Suprapubic skin (tissue), 4 donors: ENCODE measurements at places on chromosomes 13 and 19.
A peak's percentile ranks its signal among the peaks of the same experiment; 100 is the strongest.

- no peak for DNase-seq
Observed at GRCh38 chr13:69300131-69300530, 807.5 kb upstream of the ATXN8OS start.

GRCh38 chr13:25977216-25977615 is 74.6 kb downstream of the SHISA2 start:
- DNase-seq: no peak

- DNase-seq: no peak
Observed at GRCh38 chr13:20369886-20370361, 137.8 kb upstream of the GJB6 start.

DNA sequence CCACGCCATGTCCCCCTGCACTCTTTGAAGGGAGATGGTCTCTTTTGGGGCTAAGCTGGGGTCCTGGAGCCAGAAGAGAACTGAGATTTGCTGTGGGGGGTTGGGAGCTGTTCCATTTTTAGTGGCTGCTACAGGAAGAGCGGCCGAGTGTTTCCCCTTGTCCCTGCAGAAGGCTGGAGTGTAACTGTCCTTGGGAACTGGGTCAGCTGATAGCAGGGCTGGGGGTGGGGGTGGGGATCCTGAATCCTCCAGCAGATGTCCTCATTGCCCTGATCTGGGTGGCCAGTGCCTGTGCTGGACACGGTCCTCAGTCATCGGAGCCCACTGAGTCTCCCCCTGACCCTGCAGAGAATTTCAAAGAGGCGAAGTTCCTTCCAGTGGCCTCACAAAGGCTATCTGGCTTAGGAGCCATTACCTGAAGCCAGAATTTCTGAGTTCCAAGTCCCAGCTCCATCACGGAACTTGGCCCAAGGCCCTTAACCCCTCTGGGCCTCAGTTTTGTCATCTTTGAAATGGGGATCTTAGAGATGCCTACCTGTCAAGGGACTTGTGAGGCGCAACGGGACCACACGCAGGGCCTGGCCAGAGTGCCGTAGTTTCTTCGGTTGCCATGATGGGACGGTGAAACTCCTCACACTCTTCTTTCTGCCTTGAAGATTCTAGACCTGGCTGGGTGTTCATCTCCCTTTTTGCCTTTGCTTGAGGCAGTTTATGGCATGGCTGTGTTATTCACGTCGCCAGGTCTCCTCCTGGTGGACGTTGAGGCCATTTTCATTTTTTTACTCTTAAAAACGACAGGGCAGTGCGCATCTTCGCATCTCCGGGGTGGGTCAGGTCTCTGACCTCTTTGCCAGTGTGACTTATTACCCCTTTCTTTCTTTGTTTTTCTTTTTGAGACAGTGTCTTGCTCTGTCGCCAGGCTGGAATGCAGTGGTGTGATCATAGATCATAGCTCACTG is 51.9 kb downstream of the DNM2 start:
- no peak for DNase-seq

DNA sequence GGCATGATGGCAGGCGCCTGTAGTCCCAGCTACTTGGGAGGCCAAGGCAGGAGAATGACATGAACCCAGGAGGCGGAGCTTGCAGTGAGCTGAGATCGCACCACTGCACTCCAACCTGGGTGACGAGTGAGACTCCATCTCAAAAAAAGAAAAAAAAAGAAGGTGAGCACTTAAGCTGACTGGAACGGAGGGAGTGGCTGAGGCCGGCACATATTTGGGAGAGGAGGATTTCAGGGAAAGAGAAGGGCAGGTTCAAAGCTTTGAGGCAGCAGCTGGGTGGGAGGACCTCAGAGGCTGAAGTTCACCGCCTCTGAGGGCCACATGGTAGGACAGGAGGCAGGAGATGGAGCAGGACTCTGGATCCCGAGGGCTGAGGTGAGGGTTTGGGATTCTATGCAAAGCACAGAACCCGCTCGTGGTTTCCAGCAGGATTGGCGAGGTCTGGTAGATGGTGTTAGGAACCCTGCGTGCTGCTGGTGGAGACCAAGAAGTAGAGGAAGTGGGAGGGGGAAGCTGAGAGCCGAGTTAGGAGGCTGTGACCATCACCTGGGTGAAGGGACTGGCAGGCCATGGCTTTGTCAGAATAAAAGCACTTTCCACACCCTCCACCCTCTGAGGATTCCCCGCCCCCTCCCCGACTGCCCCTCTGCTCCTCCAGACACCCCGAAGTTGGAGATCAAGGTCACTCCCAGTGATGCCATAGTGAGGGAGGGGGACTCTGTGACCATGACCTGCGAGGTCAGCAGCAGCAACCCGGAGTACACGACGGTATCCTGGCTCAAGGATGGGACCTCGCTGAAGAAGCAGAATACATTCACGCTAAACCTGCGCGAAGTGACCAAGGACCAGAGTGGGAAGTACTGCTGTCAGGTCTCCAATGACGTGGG is 8.4 kb downstream of the CD22 start:
- no peak for DNase-seq

- no peak for DNase-seq
Observed at GRCh38 chr19:22422211-22422610, at the start of gene ZNF98. Gene ZNF98, minus strand, starts transcription at chr19:22422346. Its CDS starts 122 bp downstream, at chr19:22422224.

DNA sequence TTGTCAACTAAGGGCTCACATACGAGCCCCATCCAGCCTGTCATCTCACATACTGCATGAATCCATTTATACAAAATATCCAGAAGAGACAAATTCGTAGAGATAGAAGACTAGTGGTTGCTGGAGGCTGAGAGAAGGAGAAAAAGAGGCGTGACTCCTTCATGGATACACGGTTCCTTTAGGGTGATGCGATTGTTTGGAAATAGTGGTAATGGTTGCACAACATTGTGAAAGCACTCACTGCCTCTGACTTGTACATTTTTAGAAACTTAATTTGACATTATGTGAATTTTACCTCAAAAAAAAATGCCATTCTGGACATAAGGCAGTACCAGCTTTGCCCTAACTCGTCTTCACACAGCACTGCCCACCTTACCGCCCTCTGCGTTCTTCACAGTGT is 27.3 kb downstream of the IGFL1 start:
- no peak for DNase-seq

GRCh38 chr19:33458807-33459206 is 62.8 kb downstream of the PEPD start:
- DNase-seq: peak; percentile 47

DNA sequence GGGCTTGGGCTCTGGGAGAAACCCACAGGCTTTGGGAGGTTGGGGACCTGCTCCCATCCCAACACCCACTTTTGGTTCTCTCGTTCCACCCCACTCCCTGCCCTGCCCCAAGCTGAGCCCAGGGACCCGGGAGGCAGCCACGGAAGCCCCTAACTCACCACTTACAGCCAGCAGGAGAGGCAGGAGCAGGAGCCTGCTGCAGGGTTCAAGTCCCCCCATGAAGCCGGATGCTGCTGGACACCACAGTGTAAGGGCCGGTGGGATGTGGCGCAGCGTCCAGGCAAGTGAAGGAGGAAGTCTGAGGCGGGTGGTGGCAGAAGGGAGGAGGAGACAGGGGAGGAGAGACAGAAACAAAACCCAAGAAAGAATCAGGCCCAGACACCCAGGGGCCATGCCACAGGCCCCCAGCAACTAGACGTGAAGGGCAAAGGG is at the start of gene TYROBP:
Gene TYROBP (minus strand): TSS at position 286 of the 432 bp plus-strand sequence. CDS start 67 bp downstream, at position 219.
- DNase-seq: no peak

DNA sequence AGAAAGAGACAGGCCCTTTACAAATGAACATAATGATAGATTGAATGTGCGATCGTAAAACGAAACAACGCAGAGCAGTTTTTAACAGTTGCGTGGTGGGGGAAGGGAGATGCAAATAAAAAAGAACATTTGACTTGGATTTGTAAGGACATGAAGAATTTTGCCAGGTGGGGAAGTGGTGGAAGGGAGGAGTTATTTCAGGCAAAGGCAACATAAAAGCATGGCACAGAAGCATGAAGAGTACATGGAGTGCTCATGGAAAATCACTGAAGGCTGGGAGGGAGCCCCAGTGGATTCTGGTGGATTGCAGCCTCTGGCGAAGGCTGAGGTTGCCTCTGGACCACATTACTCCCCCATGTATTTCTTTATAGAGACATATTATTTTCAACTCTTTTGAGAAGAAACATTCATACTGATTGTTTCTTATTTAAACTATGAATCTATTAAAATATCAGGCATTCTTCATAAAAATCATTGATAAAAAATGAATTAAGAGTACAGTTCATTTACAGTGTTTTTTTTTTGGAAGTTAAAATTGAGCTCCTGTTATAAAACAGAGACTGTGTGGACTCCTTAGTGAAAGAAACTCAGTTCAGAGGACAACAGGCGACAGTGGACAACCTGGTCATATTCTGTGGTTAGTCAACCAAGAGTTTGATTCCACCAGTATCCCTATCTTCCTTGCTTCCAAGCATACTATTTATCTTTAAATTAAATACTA is 57.5 kb downstream of the STARD13 start:
- no peak for DNase-seq

DNA sequence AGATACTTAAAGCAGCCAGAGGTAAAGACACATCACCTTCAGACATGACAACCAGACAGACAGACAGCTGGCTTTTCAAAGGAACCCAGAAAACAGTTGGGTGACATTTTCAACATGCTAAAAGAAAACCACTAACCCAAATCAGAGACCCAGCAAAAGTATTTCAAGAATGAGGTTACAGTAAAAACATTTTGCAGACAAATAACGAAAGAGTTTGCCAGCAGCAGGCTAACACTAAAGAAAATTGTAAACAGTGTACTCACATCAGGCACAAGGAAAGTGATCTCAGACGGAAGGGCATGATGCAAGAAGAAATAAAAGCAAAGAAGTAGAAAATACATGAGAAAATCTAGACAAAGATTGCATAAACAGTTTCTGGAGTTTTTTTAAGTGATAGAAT is 46.4 kb downstream of the AP1M1 start:
- no peak for DNase-seq

GRCh38 chr19:14505488-14506239 is 9.7 kb upstream of the GIPC1 start:
- DNase-seq: peak; percentile 78

GRCh38 chr13:99565478-99566124 is 64.3 kb downstream of the TM9SF2 start:
- no peak for DNase-seq

DNA sequence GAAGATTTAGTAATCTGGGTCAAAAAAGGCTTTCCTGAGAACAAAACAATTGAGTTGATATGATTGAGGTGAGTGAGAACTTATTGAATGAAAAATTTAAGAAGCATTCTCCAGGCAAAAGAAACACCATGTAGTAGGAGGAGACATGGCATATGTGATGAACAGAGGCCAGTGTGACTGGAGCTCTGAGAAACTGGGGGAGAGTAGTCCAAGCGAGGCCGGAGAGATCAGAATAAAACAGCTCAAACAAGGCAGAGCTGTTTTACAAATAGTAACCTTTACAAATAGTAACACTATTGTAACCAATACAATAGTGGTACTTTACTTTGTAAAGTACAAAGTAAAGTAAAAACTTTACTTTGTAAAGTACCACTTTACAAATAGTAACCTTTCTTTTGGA is 1159.1 kb downstream of the PCDH9 start:
- no peak for DNase-seq

DNA sequence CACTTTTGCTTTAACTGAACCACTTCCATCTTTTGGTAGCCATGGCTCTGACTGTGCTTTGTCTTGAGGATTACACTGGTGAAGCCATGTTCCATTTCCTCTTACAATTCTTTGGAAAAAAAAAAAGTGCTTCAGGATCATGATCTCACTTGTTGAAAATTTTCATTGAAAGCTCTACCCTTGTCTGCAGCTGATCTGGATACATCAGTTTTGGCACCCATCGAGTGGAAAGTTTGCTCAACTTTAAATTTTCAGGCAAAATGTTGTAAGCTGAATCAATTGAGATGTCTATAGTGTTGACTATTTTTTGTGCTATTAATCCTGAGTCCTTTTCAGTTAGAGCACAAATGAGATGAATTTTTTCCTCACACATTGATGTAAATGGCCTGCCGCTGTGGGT is 48.3 kb upstream of the RFXAP start:
- DNase-seq: no peak

- no peak for DNase-seq
Observed at GRCh38 chr13:38223089-38223488, 126.6 kb upstream of the UFM1 start.

GRCh38 chr19:21883516-21883915 is 47.5 kb upstream of the ZNF43 start:
- DNase-seq: no peak

DNA sequence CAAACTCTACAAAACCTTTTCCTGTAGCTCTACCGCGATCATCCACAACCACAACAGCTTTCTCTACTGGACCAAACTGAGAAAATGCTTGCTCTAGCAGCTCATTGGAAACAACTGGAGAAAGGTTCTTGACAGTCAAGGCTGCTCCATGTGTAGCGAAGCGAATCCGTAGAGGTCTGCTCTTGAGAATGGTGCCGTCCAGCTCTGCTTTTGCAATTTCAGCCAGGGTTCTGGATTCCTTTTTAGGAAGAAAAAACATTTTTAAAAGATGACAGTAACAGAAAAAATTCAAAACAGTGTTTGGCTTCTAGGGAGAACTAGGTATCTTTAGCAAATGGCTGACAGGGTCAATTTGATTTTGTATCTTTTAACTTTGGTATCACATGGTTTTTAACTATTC is 10.4 kb downstream of the PSPC1 start:
- DNase-seq: no peak

- peak; percentile 78 for DNase-seq
Observed at GRCh38 chr19:3096267-3096901, 2.2 kb downstream of the GNA11 start.

DNA sequence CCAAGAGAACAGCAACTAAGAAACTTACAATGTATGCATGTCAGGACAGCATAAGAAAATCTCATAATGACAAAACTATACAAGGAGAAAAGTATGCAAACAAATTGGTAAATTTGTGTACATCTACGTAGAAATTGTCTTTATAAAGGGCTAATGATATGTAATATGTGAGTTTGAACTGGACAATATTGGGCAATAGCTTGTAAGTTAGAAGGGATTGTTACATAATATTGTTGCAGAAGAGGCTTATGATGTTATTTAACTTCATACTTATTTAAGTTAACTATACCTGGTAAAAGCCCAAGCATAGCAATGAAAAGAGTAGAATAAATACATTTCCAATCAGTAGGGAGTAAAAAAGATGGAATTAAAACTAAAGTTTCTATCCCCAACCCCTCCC is 134.0 kb downstream of the MAB21L1 start:
- DNase-seq: no peak

- no peak for DNase-seq
Observed at GRCh38 chr13:24313439-24313838, 4.1 kb downstream of the C1QTNF9 start.

GRCh38 chr13:23673354-23673753 is 103.1 kb downstream of the TNFRSF19 start:
- no peak for DNase-seq

DNA sequence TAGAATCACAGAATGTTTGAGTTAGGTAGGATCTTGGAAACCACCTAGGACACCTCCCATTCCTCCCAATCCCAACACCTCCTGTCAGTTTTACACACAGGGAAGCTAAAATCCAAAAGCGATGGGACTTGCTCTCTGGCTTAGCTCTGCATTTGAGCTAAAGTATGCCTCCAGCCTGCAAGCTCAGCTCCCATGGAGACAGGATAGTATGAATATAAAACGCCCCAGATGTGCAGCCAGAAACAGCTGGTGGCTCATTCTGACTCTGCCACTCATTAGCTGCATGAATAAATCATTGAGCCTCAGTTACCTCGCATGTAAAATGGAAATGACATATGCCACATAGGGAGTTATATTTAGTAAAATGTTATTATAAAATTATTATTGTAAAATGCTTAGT is 336.0 kb downstream of the SUCLA2 start:
- no peak for DNase-seq
